ENCODE measurements at places on chromosomes 12 and 14. TPM values are rescaled to one million over a fixed set of nuclear protein-coding genes. Genes with fewer than 3 reads are reported as not detected.
A peak's percentile ranks its signal among the peaks of the same experiment; 100 is the strongest.

DNA sequence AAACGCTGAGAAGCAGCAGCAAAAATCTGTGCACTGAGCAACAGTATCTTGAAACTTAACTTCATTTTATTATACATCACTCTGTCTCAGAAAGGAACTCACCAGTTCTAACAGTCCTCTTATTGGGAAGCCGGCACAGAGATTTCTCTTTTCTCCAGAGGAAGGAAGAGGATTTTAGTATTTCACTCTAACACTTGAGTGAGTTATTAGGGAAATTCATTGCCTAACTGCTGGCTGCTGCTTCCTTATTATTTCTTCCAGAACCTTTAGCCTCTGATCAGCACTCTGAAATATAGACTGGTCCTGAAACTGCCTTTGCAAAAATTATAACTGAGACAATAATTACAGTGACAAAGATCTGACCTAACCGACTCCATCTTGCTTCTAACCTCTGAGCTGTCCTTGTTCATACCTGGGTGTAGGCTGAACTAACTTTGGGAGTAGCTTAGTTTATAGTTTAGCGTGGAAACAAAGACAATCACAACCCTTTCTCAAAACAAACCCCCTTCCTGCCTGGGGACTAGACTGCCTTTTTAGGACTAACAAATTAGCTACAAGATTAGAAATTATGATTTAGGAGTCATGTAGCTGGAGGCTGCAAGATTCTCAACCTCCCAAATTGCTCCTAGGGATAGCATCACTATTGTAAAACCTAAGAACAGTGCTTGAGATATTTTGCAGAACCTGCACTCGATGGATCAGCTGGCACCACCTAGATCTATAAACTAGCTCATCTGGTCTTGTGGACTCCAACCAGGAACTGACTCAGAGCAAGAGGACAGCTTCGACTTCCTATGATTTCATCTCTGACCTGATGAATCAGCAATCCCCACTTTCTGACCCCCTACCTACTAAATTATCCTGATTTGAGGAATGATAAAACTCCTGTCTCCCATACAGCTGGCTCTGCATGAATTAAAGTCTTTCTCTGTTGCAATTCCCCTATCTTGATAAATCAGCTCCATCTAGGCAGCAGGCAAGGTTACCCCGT, 117.5 kb downstream of the DYRK2 start:
- no peak for DNase-seq

DNA sequence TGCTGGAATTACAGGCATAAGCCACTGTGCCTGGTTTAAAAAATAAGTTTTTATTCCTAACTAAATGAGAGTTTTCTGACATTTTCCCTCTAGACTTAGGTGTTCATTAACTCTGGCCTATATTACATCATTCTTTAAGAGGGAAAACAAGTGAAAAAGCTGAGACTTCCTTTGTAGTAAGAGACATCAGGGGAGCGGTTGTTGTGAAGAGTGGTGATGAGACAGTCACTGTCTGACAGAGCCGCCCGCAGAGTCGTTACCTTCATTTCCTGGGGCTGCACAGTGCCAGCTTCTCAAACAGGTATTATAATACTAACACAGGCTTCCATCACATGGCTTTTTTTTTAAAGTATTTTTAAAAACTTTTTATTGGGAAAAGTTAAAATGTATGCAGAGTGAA, 19.7 kb upstream of the TDRD9 start:
- no peak for DNase-seq

DNA sequence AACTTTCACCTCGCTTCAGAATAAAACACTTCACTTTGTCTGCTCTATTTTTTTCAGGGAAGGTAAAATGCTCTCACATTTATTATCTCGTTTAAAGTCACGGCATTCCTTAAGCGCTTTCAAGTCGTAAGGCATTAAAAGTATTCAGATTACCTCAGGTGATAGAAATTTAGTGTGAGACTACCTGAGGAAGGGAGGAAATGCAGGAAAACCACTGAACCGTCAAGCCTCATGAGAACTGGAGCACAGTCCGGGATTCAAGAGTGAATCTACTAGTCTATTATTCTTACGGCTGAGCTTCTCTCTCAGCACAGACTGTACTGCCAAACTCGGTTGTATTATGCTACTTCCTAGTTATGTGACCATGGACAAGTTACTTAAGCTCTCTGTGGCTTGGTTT, 8.3 kb upstream of the PPFIBP1 start:
- DNase-seq = no peak

VRTN gene
- 0.06 TPM for total RNA-seq

DNA sequence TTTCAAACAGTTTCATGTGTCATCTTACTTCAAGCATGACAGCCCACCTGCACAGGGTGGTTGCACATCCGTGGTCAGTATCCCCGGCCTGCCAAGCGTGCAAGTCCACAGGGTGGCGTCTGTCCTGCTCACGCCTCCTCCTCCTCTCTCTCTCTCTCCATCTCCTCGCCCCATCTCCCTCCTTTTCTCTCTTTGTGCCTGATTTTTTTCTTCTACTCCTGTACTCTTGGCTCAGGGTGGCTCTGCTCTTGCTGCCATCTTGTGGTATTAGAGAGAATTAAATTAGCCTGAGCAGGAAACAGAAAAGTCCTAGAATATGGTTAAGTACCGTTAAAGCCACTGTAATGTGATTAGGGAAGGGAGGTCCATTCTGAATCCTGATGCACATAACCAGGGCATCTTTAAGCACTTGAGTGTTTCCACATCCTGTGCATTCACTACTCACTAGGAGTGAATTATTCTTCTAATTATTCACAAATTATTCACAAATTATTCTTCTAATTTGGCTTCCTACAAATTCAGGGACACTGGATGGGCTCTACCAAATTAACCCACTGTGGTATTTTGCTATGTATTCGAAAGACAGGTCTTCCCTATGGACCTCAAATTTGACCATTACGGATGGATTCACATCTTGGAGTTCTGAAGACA, 25.5 kb upstream of the DTX1 start:
- peak; percentile 65 for DNase-seq

CACNB3 gene
- total RNA-seq = 33.1 TPM

- no peak for DNase-seq
Observed at GRCh38 chr12:101803978-101804377, 26.8 kb downstream of the GNPTAB start.

DNA sequence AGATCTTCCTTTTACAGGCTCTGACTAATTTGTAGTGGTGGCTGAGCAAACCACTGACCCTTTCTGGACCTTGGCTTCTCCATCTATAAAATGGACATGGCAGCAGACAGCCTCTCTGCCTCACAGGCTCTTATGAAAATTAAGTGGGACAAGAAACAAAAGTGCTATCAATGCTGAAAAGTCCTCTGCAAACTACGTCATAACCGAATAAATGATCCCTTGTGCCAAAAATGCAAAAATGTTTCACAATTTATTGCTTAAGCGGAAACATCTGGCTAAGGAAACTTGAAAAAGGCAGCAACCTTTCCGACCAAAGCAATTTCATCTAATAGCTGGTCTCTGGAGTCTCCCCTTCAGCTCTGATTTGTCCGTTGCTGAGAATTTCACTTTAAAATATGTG, 108.5 kb upstream of the PLXNC1 start:
- DNase-seq = peak; percentile 86

DNA sequence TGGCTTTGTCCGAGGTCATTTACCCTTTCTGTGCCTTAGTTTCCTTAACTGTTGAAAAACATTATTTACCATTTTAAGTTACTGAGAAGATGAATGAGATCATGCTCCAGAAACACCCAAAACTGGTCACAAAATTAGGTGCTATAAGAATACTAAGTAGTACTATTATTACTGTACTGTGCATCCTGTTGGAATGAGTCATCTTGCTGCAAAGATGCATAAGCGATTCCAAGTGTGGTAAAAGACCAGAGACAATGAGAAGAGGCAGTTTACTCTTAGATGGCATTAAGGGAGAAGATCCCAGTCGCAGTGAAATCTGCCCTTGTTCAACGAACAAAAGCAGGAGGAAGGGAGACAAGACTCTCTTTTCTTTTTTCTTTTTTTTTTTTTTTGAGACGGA, 4.2 kb upstream of the PLEKHA5 start:
- no peak for DNase-seq

LRRIQ1 gene
- total RNA-seq = 19.4 TPM

GRCh38 chr12:42946871-42947381, 357.4 kb upstream of the PRICKLE1 start:
- no peak for DNase-seq

DNA sequence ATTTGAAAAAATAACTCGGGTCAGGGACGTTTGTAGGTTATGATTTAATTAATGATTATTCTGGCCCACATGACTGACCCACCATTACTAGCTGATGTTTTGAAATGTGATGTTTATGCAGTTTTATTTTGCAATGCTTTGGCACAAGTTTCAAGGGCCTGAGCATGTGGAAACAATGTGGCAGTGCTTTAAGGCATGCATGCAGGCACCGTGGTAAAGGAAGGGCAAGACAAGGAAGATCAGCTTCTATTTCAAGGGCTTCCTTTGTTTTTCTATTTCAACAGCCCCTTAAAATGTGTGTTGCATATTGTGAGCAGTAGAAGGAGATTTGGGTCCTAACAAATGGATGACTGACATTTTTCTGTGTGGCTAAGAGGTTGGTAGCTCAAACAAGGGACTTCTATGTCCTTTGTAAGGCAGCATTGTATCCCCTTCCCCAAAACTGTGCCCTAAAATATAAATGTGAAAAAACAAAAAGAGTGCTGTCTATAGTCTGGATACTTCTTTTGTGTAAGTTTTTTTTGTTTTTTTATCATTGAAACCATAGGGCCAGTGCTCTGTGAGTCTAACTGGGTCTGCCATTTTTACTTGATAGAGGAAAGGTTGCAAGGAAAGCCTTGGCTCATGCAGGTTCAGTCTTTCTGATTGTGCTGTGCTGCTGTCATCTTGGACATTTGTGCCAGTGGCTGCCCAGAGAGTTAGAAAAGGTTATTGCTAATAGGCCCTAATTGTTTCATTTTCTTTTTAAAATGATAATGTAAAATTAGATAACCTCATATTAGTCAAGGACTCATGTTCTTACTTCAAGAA, 103.5 kb downstream of the FGD4 start:
- peak; percentile 85 for DNase-seq

- DNase-seq = peak; percentile 39
Observed at GRCh38 chr12:83843541-83843940, 1069.1 kb downstream of the SLC6A15 start.

DNA sequence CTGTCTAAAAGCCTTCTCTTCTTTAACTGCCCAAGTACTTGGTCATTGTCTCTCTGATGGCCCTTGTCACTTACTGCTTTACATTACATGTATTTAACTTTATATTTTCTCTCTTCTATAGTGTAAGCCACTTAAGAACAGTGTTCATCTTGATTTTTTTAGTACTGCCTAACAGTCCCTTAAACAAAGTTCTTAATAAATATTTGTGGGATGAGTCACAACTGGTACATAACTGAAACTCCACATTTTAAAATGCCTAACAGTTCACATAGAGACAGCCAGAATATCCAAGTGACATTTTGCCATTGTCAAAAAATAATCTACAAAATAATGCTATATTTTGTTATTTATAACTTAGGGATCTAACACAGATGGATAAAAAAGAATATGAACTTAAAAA, 146.6 kb downstream of the STXBP6 start:
- no peak for DNase-seq

- DNase-seq = peak; percentile 62
Observed at GRCh38 chr14:81169711-81170103, 51.1 kb downstream of the GTF2A1 start.

- no peak for DNase-seq
Observed at GRCh38 chr12:131384544-131384855, 326.4 kb upstream of the SFSWAP start.

ADAM20 gene
- total RNA-seq = 0.86 TPM

DNA sequence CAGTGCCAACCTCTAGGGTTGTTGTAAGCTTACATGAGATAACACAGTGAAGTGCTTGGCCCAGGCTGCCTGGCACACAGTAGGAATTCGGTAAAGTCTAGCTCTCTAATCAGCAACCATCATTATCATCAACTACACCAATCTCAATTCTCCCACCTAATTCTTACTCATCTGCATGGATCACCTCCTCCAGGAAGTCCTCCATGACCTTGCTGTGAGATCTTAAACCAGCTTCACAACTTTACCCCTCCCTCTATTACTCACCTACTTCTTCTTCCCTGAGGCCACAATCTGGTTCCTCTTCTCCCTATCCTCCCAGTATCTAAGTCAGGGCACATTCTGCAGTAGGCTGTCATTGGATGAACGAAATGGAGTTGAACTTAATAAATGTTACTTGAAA, 67.3 kb downstream of the GSC start:
- DNase-seq = no peak

GRCh38 chr12:18145924-18146323, 55.9 kb upstream of the RERGL start:
- DNase-seq = peak; percentile 73

DNA sequence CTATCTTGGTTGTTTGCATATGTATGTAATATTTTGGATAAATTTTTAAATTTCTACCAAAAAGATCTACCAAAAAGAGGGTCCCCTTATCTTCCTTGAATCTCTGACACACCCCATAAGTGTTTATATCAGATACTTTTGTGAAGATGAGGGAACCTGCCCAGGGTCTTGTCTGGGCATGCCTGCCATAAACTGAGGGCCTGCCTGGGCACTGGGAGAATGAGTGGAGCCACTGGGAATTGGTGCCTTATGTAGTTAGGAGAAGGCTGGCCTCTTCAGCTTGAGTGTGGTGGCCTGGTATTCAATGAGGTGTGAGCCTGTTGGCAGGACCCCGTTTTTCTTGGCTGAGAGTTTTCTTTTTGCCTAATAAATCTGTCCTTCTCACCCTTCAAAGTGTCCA, 46.5 kb downstream of the OR9K2 start:
- no peak for DNase-seq

DNA sequence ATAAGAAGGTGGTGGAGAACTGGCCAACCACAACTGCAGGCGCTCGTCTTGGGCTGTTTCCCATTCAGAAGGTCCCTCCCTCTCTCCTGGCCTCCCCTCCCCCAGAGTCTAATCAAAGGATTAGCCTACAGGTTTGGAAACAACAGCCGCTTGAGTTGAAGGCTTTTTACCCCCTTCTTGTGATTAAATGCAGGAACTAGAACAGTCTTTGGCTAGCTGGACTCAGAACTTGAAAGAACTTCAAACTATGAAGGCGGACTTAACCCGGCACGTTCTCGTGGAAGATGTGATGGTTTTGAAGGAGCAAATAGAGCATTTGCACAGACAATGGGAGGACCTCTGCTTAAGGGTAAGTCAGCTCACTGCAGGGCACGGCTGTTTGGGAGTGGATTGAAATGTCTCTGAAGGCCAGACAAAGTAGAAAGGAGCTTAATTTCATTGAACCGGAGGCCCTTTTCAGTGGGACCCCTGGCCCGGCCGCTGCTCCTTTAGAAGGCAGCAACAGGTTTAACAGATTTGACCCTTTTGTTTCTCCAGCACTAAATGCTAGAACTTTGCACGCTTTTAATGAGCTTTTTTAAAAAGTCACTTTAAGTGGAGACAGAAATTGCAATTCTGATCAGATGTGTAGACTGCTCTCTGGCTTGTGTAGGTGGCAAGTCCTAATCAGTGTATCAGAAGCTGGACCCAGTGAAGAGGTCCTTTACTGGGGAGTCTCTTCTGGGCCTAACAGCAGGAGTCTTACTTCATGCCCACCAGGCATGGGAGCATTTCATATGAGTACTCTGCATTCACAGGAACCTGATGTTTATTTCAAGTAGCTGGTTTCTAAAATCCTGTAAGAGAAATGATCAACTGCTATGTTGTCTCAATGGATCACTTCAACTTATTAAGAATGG, 107.7 kb downstream of the ESR2 start:
- no peak for DNase-seq

GRCh38 chr14:28488684-28489083, 277.9 kb upstream of the FOXG1 start:
- DNase-seq = no peak

ORAI1 gene
- total RNA-seq = 17.1 TPM
